ENCODE measurements at places on chromosomes 7 and 10.

DNA sequence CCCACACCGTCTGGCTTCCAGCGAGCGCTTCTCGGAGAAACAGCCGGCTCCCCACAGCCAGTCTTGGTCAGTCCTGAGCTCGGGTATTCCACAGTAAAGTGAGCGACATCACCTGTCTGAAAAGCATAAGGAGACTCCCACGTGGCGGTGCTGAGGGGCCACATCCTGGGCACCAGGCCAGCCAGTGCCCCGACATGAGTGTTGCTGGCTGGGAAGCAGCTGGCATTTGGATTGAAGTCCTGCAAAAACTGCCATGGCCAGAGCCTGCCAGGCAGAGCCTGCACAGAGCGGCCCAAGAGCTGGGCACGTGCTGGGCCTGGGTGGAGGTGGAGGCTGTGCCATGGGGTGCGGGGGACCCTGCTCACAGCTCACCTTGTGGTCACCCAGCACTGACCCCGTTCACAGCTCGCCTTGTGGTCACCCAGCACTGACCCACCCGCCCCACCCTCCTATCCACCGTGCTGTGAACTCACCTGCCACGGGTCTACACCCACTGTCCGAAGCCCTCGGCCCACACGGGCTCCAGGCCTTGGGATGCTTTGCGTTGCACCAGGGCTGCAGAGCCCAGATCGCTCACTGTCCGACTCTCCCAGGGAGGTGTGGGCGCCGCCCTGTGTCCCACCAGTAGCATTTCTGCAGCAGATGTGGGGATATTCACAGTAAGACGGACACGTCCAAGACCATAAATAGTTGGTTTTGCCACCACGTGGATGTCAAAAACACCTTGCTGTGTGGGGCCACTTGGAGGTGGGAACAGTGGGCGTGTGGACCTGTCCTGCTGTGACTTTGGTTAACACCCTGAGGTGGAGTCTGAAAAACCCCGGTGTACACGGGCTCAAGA, 48.8 kb downstream of the PITRM1 start:
- DNase-seq: no peak

GRCh38 chr10:26780106-26780792, 80.5 kb downstream of the ABI1 start:
- no peak for DNase-seq

DNA sequence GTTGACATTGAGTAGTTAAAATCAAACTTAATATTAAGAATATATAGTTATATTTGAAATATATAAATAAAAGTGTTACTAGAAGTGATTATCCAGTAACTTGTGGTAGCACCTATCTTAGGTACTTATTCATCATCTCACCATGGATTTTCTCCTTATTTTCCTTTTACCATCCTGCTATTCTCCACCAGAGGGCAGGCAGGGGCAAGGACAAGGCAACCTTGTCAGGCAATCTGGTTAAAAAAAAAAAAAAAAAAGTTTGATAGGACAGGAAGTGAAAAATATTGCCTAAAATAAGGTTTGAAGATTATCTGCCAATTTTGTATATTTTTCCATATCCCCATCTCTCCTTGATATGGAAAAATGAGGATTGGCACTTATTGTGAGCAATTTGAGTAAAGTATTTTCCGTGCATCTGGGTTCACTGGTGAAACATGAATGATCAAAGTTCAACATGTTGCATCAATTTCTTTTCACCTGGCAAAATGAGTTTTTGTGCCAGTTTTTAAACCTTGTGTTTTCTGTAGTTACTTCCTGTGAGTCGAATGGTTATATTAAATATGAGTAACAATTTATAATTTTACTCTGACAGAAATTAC, 256.7 kb downstream of the AGMO start:
- DNase-seq: no peak

DNA sequence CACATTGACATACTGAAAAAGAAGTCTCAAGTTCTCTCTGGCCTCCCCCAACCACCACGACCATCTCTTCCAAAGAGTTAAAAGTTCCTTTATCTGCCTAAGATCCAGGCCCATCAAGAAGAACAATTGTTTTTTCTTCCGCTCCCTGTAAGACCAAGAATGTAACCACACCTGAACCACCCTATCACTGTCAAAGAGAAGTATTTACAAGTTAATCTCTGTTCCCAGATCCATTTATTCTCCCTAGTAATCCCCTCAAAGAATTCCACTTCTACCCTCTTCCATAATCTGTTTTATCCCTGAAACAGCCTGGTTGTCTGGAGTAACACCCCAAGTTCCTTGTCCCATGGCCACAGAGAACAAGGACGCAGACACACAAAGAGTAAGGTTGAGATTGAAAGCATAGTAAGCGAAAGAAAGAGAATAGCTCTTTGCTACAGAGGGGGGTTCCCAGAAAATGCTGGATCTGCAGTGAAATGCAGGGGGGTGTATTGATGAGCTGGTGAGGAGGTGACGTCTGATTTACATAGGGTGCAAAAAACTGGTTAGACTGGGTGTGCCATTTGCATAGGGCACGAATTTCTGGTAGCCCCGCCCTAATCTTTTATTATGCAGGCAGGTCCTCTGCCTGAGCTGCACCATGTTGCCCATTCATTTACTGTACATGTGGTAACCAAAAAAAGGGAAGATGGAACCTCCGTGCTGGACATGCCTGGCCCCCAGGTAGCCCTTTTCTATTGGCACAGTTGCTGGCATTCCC, 122.0 kb downstream of the SKIDA1 start:
- no peak for DNase-seq

DNA sequence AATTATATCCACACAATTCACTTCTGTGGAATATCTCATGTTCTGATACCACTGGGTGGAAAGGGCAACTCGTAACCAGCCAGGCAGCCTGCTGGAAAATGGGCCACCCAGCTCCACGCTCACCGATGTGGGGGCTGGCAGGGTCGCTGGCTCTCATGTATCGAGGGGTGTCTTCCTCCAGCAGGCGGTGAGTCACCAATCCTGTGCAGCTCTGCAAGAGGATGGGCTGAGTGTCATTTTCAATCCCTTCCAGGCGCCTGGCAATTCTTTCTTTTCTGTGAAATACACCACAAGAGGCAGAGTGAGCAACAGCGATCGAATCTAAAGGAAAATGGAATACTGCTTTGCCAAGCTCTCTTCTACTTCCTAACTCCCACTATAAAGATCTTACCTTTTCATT, 80.1 kb downstream of the SVIL start:
- no peak for DNase-seq

- no peak for DNase-seq
These were observed 266.2 kb downstream of the CREB5 start for GRCh38 chr7:28678431-28678965.

DNA sequence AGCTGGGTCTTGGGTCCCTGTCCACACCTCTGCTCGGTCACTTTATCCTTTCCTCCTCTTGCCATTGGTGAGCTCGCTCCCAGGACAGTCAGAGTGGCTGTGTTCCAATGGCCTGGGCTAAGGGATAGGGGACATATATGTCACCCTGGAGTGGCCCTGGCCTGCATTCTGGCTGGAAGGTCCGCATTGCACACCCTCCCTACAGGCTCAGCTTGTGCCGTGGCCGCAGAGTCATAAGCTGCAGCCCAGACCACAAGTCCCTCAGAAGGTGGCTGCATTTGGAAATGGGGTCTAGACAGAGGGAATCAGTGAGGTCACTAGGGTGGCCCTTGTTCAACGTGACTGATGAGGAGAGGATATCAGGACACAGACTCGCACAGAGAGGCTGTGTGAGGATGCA, 363.8 kb upstream of the SHH start:
- DNase-seq: no peak

GRCh38 chr7:47583739-47584535, 2.0 kb upstream of the TNS3 start:
- DNase-seq: no peak

GRCh38 chr7:122885583-122886356, 490 bp downstream of the CADPS2 start:
- no peak for DNase-seq
